ENCODE measurements at places on chromosomes 2 and 18. TPM values are rescaled to one million over a fixed set of nuclear protein-coding genes. Genes with fewer than 3 reads are reported as not detected.
A peak's percentile ranks its signal among the peaks of the same experiment; 100 is the strongest.

DNA sequence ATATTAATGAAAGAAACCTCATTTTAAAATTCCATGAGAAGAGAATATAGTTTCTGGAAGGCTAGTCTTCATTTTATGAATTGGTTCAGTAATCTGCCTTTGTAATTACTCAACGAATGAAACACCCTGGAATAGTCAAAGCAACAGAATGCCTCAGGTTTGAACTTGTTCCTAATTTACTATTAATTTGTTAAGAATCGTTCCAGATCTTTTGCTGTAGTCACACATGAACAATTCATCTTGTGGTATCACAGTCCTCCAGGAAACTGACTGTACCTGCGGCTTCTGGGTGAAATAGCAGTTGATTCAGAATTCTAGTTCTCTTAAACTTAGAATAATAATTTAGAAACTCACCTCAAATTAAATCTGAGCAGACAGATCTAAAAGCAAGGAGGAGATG lies 282.7 kb upstream of the MAP2 start:
- no peak for DNase-seq

GRCh38 chr2:20456636-20457426 lies 10.0 kb downstream of the RHOB start:
- no peak for DNase-seq

- DNase-seq = no peak
These were observed 51.0 kb upstream of the TMEM18 start for GRCh38 chr2:728165-728564.

DNA sequence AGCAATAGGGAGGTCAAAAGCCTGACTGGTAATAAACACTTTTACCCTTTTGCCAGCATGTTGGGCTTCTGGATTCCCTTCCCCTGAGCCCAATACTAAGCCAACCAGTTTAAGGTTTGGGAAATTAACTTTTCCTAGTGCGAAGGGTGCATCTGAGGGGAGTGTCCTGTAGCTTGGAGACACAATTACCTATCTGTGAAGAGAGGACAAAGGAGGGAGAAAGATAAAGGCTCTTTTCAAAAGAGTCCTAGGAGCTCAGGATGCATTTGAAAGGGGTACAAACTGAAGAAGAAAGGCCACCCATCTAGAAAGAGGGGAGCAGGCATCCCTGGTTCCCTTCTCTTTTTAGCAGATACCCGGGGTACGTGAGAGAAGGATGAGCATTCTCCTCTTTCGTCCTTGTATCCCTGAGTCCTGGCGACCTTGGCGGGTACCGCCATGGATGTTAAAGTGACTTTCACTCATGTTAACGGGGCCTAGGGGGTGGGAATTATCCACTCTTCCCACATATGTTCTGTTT lies 25.1 kb downstream of the C18orf54 start:
- no peak for DNase-seq

ANKRD62 gene
- not detected for total RNA-seq

DNA sequence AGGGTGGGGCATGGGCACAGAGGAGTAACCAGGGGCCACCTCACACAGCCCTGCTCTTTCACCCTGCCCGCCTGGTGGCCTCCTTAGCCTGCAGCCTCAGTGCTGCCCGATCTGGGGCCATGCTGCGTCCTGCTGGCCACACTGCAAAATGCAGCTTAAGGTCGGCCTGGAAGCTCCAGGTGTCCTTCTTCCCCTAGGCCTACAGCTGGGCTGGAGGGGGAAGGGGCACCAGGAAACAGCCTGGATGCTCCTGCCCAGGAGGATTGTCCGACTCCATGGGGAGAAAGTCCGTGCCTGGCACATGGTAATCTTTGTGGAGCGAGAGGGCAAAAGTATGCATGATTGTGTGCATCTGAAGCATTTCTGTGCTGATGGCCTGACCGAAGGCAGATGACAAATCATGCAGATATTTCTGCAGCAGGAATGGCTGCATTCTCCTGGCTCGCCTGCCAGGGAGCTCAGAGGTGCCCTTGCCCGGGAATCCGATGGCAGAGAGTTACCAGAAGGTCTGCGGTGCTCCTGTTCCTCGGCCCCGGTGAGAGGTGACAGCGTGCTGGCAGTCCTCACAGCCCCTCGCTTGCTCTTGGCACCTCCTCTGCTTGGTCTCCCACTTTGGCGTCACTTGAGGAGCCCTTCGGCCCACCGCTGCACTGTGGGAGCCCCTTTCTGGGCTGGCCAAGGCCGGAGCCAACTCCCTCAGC lies 12.8 kb upstream of the ALPP start:
- DNase-seq = no peak

COL4A3 gene
- total RNA-seq = 4.4 TPM

DNA sequence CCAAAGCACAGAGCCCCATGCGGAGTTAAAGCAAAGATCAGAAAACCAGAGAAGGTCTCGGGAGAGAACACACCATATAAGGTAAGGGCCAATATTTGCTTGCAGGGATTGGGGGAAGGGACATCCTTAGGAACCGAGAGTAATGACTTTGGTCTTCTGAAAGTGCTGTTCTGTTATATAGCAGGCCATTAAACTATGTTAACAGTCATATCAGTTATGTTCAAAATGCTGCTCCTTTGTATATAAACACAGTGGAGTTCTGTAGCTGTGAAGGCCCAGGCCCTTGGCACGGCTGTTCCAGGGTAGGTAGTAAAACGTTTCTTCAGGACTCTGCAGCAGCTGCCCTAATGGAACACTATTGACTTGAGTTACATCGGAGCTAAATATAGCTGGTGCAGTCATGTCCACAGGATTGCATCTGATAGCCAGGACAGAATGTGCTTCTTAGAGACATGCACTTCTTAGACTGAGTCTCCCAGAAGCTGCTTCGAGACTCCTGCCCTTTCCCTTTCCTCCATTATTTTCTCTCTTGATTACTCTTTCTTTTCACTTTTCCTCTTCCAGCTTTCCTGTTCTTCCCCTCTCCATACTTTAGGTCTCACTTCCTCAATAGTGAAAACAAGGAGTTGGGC lies 122.4 kb downstream of the SETBP1 start:
- DNase-seq = peak; percentile 24
